ENCODE measurements at places on chromosomes 5 and 9.

GRCh38 chr5:123813937-123814624 lies 302.1 kb downstream of the CSNK1G3 start:
- no peak for DNase-seq
- no peak overlapping the region for H3K4me3 ChIP-seq
- H3K36me3 ChIP-seq = no peaks in the 10 kb centered on the region
- H3K27ac ChIP-seq = no peak overlapping the region
- H3K27me3 ChIP-seq = no peaks in the 10 kb centered on the region

DNA sequence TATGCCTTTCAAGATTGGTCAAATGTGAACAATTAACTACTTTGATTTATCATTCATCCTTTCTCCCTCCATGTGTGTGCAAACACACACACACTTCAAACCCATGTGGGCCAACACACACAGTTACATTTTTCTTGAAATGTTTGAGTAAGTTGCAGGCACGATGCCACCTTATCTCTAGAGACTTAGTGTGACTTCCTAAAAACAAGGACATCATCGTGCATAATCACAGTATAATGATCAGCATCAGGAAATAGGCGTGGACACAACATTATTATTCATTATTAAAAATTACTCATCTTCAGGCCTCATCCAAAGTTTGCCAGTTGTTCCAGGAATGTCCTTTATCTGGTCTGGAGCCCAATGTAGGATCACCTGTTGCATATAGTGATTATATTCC lies 209.5 kb downstream of the GNA14 start:
- no peak overlapping the region for H3K4me3 ChIP-seq
- no peak overlapping the region for H3K27ac ChIP-seq
- no peaks in the 10 kb centered on the region for H3K4me1 ChIP-seq
- H3K27me3 ChIP-seq = peaks cover 37% of the 10 kb centered on the region

- H3K27me3 ChIP-seq = peaks cover under 1% of the 10 kb centered on the region
- no peak overlapping the region for H3K27ac ChIP-seq
- peak; percentile 51 for DNase-seq
- H3K36me3 ChIP-seq = no peaks in the 10 kb centered on the region
- H3K4me1 ChIP-seq = no peaks in the 10 kb centered on the region
Observed at GRCh38 chr5:179431221-179431824, 86.1 kb upstream of the ADAMTS2 start.

DNA sequence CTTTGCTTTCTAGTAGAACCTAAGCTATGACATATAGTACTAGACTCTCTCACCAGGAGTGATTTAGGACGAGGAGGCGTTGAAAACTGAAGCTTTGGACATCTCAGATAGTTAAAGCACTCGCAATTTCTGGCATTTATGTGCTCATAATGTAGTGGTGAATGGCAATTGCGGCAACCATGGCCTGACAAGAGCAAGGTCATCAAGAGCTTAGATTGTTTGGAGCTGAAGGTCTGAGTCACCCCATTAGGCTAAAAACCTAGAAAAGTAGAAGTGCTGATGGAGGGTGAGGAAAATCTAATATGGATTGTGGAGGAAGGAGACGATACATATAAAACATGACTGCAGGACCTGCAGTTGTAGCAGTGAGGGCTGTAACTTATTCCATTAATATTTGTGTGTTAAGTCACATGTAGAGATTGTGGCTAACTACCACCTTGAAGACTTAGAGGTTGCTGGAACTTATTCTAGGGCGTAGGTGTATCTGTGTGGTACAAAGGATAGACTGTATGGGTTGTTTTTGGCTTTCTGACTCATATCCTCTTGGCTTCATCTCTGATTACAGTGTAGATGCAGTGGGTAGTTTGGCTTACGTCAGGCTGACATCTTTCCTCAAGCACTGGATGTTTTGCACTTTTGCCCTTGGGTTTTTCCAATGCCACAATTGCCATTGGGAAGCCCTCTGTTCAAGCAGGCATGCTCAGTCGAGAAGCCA lies 138.9 kb upstream of the CDKN2B start:
- H3K36me3 ChIP-seq = no peaks in the 10 kb centered on the region
- H3K27me3 ChIP-seq = peaks cover 15% of the 10 kb centered on the region
- H3K27ac ChIP-seq = no peak overlapping the region
- no peaks in the 10 kb centered on the region for H3K4me1 ChIP-seq
- no peak for DNase-seq

GRCh38 chr9:91269907-91270491 lies 91.7 kb downstream of the AUH start:
- DNase-seq = no peak
- peaks cover 6% of the 10 kb centered on the region for H3K36me3 ChIP-seq
- no peaks in the 10 kb centered on the region for H3K27me3 ChIP-seq
- no peak overlapping the region for H3K27ac ChIP-seq
- peaks cover 14% of the 10 kb centered on the region for H3K4me1 ChIP-seq
- no peak overlapping the region for H3K4me3 ChIP-seq

DNA sequence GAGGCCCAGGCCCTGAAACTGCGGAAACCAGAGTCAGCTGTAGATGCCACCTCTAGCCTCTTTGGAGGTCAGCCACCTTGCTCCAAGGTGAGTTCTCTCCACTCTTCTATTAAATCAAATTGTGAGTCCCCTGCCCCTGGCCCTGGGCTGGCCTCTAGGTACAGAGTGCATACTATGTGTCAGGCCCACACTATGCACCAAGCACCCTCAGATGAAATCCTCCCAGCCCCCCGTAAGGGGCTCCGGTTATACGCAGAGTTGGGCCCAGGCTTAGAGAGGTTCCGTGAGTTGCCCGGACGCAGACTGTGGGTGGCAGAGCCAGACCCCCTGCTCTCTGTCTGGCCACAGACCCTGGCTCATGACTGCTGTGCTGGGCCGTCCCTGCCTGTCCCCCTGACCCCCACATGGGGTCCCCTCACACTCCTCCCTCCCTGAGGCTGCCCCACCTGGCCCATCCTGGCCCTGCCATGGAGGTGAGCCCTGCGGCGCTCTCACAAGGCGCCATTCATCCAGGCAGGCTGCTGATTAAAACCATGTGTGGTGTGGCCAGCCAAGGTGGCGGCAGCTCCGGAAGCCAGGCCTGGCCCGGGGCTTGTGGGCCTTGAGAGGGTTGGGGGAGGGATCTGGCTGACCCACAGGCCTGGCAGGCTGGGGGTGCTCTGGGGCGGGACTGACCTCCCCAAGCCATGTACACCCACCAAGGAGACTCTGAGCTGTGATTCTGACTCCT lies 65.5 kb upstream of the SYNPO start:
- H3K27me3 ChIP-seq = no peaks in the 10 kb centered on the region
- no peak overlapping the region for H3K4me3 ChIP-seq

- H3K27me3 ChIP-seq = peaks cover 31% of the 10 kb centered on the region
- H3K36me3 ChIP-seq = peaks cover 5% of the 10 kb centered on the region
- peak overlapping the region; percentile 55 for H3K4me3 ChIP-seq
- no peak overlapping the region for H3K27ac ChIP-seq
Observed at GRCh38 chr9:8858596-8859161, 1059.1 kb upstream of the DMAC1 start.

DNA sequence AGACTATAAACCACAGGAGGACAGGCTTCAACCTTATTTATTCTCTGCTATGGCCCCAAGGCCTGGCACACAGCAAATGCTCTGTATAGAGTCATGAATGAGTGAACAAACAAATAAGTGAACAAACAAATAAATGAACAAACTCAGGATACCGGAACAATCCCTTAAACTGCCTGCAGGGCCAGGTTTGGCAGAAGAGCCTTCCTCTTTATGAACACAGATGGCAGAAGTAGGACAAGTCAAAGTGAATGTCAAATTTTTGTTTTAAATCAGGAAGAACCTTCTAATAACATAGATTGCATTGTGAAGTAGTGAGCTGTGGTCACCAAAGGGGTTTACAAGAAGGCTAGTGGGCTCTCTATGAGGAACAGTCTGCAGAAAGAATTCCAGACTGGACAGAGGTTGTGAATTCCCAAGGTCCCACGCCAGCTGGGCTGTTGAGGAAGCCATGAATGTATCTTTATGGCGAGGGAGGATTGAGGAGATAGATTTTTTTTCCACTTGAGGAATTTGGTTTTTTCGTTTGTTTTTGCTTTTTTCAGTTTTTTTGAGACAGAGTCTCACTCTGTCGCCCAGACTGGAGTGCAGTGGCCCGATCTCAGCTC lies 30.3 kb upstream of the STING1 start:
- no peaks in the 10 kb centered on the region for H3K27me3 ChIP-seq
- no peak for DNase-seq
- H3K27ac ChIP-seq = peak overlapping the region; percentile 52
- peaks cover 42% of the 10 kb centered on the region for H3K4me1 ChIP-seq
